ENCODE measurements at places on chromosomes 7 and 10. TPM values are rescaled to one million over a fixed set of nuclear protein-coding genes. Genes with fewer than 3 reads are reported as not detected.
A peak's percentile ranks its signal among the peaks of the same experiment; 100 is the strongest.

- DNase-seq, result no peak
Measured at GRCh38 chr10:71191551-71192076, 20.8 kb upstream of the UNC5B start.

DNA sequence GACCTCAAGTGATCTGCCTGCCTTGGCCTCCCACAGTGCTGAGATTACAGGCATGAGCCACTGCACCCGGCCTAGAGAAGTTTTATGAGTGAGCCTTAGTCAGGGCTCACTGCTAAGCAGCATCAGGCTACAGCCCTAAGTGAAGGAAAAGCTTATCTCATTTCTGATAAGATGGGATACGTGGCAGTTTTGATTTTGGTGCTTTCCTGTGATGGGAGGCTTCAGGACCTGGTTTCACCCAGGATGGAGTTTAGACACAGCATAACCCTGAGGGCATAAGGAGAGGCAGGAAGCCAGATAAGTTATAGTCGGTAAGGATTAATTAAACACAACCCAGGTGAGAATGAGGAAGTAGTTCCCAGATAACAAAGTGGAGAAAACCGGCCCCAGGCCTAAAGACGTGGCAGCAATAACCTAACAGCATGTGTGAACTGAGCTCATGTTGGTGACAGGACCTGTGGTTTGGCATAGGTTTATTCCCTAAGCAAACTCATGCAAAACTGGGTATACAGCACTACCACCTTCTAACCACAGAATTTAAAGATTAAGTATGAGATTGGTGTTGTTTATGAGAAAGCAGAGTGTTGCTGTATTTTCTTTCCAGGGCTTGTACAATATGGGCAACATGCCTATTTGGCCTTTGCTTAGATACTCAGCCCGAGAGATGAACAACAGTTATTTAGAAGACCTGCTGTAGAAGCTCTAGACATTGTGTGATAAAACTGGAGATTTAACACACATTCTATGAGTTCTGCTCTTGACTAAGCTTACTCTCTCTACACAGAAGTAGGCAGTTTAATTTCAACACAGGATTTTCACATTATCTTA is 119.4 kb downstream of the COL28A1 start:
- no peak for DNase-seq

GRCh38 chr10:18650404-18650997 is 886 bp downstream of the NSUN6 start:
- DNase-seq, result peak; percentile 6

DNA sequence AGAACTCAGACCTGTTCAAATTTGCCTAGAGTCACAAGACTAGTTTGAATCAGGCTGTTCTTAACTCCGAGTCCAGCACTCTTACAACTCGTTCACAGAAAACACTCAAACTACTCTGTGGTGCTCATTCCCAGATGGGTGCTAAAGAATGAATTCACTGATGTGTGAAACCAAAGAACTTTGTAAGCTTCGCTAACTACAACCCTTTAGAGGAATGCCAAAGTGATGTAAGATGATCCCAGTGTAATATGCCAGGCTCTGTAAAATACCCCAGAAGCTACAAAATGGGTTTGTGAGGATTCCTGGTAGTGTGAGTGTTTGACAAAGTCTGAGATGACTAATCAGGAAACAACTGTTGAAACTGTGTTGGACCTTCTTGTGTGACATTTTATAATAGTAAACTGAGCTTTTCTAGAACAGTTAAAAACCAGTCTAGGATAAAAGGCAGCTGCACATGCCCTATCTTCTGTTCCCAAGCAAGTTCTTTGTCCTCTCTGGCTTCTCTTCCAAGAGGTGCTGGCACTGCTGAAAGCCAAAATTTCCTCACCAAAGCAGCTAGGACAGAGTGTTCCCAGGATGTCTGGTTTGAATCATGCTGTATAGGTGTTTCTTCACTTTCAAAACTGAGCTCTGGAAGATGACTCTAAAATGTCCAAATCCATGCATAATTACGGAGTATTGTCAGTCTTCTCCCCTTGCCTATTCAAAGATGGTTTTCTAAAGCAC is 527.6 kb downstream of the SORCS1 start:
- no peak for DNase-seq

GRCh38 chr7:69564454-69565417 is 33.5 kb upstream of the AUTS2 start:
- DNase-seq, result peak; percentile 47

DNA sequence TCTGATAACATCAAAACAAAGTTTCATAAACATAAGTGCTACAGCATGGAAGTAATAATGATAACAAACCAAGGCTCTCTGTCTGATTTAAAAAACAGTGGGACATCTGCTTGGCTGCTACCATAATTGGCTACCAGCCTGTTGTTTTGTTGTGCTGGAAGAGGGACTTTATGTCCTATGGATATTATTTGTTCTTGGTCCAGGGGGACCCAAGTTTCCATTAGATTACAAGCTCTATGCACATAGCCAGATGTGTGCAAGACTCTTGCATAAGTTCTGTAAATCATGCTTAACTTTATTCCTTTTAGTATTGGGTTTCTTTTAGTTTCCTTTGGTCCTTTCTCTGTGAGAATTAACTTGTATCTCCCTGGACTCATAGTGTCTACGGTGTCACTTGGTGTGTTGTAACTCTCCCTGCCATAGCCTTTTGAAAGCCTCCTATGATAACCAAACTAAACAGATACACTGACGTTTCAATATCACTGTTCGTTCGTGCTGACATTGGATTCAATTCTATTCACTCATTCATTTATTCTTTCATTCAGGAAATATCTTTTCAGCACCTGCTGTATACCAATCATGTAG is 41.4 kb upstream of the CD36 start:
- DNase-seq, result no peak

GRCh38 chr7:143978585-143978984 is 21.5 kb upstream of the OR6B1 start:
- no peak for DNase-seq

GRCh38 chr7:151000897-151001495 is 10.2 kb downstream of the NOS3 start:
- DNase-seq, result no peak

DNA sequence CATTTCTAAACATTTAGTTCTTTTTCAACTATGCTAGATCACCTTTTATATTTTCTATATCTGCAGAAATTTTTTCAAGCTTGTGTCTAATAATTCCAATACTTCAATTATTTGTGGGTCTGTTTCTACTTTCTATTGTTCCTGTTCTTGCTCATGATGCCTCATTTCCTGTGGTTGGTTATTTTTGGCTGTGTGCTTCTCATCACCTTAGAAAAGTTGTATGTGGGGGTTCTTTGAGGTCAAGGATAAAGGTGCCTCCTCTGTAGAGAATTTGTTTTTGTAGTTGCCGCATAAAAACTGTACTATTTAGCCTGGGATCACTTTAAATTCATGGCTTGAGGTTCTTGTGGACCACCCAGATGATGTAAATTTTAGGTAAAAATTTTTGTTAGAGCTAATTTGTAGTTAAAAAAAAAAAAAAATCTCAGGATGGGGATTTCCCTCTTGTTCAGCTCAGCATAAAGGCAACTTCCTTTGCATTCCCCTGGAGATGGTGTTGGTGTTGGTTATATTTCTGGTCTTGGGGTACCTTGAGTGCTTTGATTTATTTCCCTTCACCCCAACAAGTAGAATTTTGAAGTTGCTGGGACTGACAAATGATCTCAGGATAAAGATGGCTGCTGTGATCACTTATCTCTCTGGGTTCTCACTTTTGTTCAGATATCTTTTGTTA is 27.0 kb upstream of the JAZF1 start:
- DNase-seq, result no peak

DNA sequence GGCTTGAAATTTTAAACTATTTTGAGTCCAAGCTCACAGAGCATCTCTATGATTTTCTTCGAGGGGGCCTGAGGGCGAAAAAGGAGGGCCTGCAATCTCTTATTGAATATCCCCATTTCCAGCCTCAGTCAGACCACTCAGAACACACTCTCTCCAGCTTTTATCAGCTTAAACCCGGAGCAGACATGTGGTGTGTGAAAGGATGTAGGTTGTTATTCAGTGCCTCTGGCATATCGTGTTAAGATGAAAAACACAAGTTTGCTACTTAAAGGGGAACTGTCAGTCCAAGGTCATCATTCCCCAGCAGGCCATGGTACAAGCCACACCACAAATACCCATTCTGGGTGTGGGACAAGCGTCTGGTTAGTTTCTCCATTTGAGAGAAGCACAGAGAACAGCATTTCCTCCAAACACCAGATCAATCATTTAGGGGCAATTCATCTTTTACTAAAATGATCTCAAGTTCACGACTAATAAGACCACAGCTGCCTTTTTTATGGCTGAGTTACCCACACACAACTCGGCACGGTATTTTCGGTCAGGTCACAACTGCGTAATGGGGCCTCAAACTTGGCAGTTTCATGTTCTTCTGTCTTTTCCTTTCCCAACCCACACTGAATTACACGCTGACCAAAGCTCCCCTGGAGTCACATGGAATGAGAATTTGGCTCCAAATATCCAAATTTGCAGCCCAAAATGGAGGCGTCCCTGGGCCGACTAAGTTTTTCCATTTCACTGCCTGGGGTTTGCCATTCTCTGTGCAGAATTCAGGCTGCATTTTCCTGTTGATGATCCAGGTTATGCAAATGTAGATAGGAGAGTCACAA is 188.4 kb downstream of the SEM1 start:
- DNase-seq, result no peak

DNA sequence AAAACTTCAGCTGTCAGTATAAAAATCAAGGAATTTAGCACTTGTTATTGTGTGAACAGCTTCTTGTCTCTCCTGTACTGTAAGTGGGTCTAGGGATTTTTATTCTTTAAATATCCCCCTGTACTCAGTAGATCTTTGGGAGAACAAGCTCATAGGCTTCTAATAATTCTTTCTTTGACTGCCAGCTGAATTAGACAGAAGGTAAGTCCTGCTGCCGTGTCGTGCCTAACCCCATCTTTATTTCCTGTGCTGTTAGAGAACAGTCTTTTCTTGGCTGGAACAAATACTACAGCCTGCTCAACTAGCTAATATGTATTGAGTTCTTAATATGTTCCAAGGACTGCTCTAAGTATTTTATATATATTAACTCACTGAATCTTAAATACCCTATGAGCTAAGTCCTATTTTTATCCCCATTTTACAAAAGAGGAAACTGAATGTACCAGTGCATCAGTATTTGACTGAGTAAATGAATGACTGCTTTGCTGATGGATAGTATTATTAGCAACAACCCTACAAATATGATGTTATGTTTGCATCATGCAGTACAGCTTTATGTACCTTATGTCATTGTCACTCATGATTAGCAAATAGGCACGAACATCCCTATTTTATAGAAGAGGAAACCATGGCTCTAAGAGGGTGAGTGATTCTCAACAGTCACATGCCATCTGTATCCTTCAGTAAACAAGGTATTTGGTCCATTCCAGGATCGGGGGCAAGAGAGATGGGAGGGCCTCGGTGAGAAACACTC is 5.5 kb upstream of the DUSP5 start:
- DNase-seq, result no peak

- no peak for DNase-seq
Measured at GRCh38 chr7:107953924-107954303, 49.0 kb downstream of the LAMB1 start.

DNA sequence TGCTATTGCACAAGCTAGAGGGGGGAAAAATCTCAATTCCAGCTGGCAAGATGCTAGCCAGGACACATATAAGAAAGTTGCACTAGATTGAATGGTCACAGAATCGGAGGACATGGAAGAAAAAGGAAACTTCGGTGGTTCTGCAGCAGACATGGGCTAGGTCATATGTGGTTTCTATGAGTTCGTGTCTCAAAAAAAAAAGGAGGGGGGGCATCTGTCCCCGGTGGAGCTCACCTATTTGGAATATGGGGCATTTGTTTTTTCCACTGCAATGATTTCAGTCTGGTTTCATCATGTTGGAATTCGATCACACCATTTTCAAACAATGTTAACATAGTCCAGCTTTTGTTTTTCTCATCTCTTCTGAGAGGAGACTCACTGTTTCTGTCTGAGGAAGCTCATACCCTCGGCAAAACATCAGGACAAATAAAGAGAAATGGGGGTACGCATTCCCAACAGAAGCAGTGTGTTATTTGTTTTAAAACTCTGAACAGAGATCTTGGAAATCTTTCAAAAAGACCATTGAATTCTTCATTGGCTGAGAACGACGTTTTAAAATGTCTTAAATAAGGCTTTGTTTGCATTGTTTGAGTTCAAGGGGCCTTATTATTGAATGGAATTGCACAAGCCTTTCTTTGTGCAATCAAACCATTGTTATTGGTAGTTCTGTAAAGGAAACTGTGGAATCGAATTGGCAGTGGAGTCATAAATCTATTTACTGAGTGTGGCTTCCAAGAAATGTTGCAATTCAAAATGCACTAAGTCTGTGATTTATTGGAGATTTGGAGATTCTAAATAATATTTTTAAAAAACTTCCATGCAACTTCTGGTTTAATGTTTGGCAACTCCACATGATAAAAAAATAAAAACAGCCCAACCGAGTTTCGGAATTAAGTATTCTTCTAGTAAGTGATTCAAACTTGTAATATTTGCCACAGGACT is 173.2 kb downstream of the RTKN2 start:
- DNase-seq, result no peak

Gene SNCG
- 23.4 TPM for polyA plus RNA-seq

Gene TMEM225B
- polyA plus RNA-seq, result 2.5 TPM

Gene TFEC
- 29.9 TPM for polyA plus RNA-seq

Gene ABCB4
- polyA plus RNA-seq, result 2.0 TPM

Gene NXPH1
- 0.11 TPM for polyA plus RNA-seq

Gene HOXA4
- polyA plus RNA-seq, result 15.7 TPM

Gene NKX2-3
- polyA plus RNA-seq, result not detected

Gene PCGF5
- 27.3 TPM for polyA plus RNA-seq

Gene DNAJC12
- polyA plus RNA-seq, result 12.4 TPM

Gene KLHL7
- polyA plus RNA-seq, result 50.0 TPM
